ENCODE measurements at places on chromosomes 12 and 14. TPM values are rescaled to one million over a fixed set of nuclear protein-coding genes. Genes with fewer than 3 reads are reported as not detected.

DNA sequence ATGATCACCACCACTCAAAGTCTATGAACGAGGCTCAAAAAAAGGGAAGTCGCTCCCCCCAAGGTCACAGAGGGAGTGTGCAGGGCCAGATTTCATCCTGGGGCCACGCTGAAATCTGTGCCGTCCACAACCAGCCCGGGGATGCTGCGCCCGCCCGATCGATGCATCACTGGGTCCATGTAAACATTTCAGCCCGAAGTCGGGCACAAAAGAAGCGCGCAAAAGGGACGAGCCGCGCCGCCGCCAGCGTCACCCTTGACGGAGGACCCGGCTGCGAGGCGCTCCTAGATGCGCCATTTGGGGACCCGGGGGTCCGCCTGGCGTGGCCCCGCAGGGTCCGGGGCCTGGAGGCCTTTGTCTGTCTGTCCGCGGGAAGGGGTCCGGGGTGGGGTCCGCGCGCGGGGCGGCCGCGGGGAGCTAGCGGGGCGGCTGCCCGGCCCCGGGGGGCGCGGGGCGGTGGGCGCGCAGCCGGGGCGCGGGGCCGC is 503 bp downstream of the FBXO21 start:
- no peaks in the 10 kb centered on the region for H3K27me3 ChIP-seq
- H3K4me1 ChIP-seq: peaks cover 9% of the 10 kb centered on the region
- H3K27ac ChIP-seq: peak overlapping the region; percentile 73

GRCh38 chr14:59360923-59361794 is 104.0 kb downstream of the GPR135 start:
- no peak overlapping the region for H3K27ac ChIP-seq
- no peak overlapping the region for H3K4me3 ChIP-seq
- peaks cover 32% of the 10 kb centered on the region for H3K4me1 ChIP-seq
- H3K36me3 ChIP-seq: no peaks in the 10 kb centered on the region
- H3K27me3 ChIP-seq: no peaks in the 10 kb centered on the region

DNA sequence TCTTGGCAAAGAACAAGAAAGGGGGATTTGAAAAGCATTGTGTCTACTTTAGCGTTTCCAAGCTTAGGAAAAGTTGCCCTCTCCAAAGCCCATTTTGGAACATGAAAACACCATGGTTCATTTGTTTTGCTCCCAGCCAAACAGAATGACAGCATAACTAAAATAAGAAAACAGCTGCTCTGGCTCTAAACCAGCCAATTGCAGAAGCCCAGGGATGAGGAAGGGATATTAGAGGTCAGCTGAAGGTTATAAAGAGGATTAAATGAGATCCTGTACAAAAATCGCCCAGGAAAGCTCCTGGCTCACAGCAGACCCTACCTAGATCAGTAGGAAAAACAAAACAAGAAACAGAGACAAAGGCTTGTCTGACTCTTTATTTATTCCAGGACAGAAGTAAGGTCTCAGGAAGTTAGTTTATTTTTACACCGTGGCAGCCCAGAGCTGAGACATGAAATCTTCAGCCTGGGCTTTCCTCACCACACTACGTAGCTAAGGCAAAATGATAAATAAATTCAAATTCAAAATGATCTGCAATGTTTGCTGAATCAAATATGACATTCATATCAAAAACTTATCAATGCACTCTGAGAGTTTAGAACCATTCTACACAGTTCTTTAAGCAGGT is 25.9 kb downstream of the SPX start:
- no peaks in the 10 kb centered on the region for H3K4me1 ChIP-seq
- DNase-seq: no peak
- H3K27ac ChIP-seq: no peak overlapping the region
- no peak overlapping the region for H3K4me3 ChIP-seq
- H3K27me3 ChIP-seq: no peaks in the 10 kb centered on the region

GRCh38 chr12:78489990-78490389 is 374.6 kb upstream of the SYT1 start:
- H3K4me1 ChIP-seq: no peaks in the 10 kb centered on the region
- no peaks in the 10 kb centered on the region for H3K36me3 ChIP-seq
- no peak overlapping the region for H3K27ac ChIP-seq
- no peak overlapping the region for H3K4me3 ChIP-seq
- DNase-seq: peak; percentile 44

GRCh38 chr12:122422730-122423257 is 325 bp upstream of the CLIP1 start:
- DNase-seq: peak; percentile 62
- peak overlapping the region; percentile 76 for H3K4me3 ChIP-seq
- H3K27me3 ChIP-seq: no peaks in the 10 kb centered on the region
- H3K4me1 ChIP-seq: peaks cover 19% of the 10 kb centered on the region

GRCh38 chr12:32196250-32197198 is 89.9 kb downstream of the BICD1 start:
- no peaks in the 10 kb centered on the region for H3K27me3 ChIP-seq
- no peak overlapping the region for H3K4me3 ChIP-seq
- H3K4me1 ChIP-seq: peaks cover 6% of the 10 kb centered on the region
- peaks cover 3% of the 10 kb centered on the region for H3K36me3 ChIP-seq

Gene RHEBL1
- 1.9 TPM for total RNA-seq

Gene DTX1
- 5.5 TPM for total RNA-seq

Data from astrocyte (in vitro differentiated cells and primary cell).